ENCODE measurements at places on chromosomes 2 and 18. TPM values are rescaled to one million over a fixed set of nuclear protein-coding genes. Genes with fewer than 3 reads are reported as not detected.

DNA sequence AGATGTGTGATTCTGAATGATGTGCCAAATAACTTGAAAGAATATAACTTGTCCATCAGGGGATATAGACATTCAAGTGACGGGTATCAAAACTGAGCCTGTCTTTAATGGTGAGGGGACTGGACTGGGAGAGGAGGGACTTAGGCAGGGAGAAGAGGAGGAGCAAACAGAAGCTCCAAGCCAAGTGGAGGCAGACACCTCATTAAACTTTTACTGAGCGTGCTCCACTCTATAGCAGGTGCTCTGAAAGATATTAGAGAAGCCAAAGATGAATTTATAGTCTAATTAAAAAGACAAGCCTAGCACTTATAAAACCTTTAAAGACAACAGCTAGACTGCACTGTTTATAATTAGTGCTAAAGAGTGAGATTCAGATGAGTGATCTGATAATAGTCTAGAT is 47.7 kb upstream of the SMAD2 start:
- no peaks in the 10 kb centered on the region for H3K36me3 ChIP-seq
- no peaks in the 10 kb centered on the region for H3K27me3 ChIP-seq
- H3K4me1 ChIP-seq = no peaks in the 10 kb centered on the region
- DNase-seq = no peak
- no peak overlapping the region for H3K4me3 ChIP-seq

DNA sequence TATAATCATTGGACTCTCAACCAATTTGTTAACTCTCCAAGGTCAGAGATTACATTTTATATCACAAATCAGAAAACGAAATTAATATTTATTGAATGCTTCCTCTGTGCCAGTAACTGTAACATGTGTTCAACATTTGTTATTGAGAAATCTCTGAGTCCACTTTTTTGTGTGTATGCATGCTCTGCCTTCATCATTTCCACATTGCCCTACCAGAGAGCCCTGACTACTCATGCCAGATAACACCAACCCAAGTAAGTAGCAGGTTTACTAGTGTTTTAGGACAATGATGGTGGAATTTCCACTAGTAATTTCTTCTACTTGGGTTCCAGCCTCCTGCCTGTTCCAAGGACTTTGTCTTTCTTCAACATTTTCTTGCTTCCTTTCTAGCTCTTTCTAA is 14.2 kb upstream of the FAP start:
- no peak for DNase-seq
- H3K27me3 ChIP-seq = no peaks in the 10 kb centered on the region
- H3K36me3 ChIP-seq = no peaks in the 10 kb centered on the region
- H3K4me1 ChIP-seq = no peaks in the 10 kb centered on the region

DNA sequence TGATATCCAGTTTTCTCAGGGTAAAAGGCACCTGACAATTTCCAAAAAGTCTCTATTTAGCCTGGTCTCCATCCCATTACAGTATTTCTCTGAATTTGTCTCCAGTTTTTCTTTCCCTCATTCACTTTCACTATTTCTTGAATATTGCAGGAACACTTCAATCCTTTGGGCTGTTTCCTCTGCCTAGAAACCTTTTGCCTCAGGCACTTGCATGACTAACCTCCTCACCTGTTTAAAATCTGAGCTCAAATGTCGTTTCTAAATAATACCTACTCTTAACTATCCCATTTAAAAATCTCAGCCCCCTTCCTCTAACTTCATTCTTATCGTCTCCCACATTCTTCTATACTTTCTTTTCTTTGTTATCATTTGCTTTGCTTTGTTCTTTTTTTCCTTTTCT is 9.0 kb downstream of the SCN2A start:
- DNase-seq = no peak
- H3K27ac ChIP-seq = no peak overlapping the region
- no peaks in the 10 kb centered on the region for H3K36me3 ChIP-seq
- no peak overlapping the region for H3K4me3 ChIP-seq
- H3K27me3 ChIP-seq = no peaks in the 10 kb centered on the region

- H3K4me3 ChIP-seq = no peak overlapping the region
- H3K27me3 ChIP-seq = no peaks in the 10 kb centered on the region
- H3K27ac ChIP-seq = no peak overlapping the region
- H3K36me3 ChIP-seq = no peaks in the 10 kb centered on the region
- DNase-seq = no peak
Observed at GRCh38 chr2:162256591-162256991, 13.3 kb upstream of the FAP start.

GRCh38 chr2:6917761-6918421 is 679 bp downstream of the RNF144A start:
- peak overlapping the region; percentile 57 for H3K27ac ChIP-seq
- DNase-seq = no peak
- peaks cover 26% of the 10 kb centered on the region for H3K4me1 ChIP-seq
- H3K27me3 ChIP-seq = no peaks in the 10 kb centered on the region
- H3K36me3 ChIP-seq = no peaks in the 10 kb centered on the region
- peak overlapping the region; percentile 26 for H3K4me3 ChIP-seq

DNA sequence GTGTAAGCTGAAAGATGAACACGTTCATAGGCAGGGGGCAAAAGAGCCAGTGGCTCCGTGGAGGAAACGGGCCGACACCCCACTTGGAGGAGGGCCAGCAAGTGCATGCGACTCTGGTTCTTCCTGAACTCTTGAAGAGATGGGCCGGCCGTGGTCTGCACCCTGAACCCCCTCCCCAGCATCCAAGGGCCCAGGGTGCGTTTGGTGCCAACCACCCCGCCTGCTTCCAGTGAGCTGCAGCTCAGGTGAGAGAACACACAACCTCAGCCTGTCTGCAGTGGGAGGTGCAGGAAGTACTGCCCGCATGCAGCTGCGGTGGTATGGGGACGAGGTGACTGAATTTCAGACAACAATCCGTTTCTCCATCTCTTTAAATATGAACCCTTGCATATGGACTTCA is 58.9 kb downstream of the ADNP2 start:
- H3K4me3 ChIP-seq = no peak overlapping the region
- no peak overlapping the region for H3K27ac ChIP-seq
- no peaks in the 10 kb centered on the region for H3K36me3 ChIP-seq
- DNase-seq = no peak

- H3K4me3 ChIP-seq = no peak overlapping the region
- no peaks in the 10 kb centered on the region for H3K4me1 ChIP-seq
- no peaks in the 10 kb centered on the region for H3K27me3 ChIP-seq
- DNase-seq = no peak
- no peak overlapping the region for H3K27ac ChIP-seq
Observed at GRCh38 chr18:72612894-72613533, 68.9 kb upstream of the CBLN2 start.

The CPLX4 gene
- not detected for total RNA-seq

DNA sequence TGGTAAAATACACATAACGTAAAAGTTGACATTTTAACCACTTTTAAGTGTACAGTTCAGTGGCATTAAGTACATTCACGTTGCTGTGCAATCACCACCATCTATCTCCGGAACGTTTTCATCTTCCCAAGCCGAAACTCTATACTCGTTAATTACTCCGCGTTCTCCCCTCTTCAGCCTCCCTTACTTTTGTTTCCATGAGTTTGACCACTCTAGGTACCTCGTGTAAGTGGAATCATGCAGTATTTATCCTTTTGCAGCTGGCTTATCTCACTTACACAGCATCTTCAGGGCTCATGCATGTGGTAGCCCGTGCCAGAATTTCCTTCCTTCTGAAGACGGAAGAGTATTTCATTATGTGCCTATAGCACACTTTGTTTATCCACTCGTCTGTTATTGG is 225.2 kb downstream of the SLC4A3 start:
- no peak for DNase-seq
- H3K36me3 ChIP-seq = no peaks in the 10 kb centered on the region
- no peaks in the 10 kb centered on the region for H3K4me1 ChIP-seq
- H3K4me3 ChIP-seq = no peak overlapping the region
- peaks cover 9% of the 10 kb centered on the region for H3K27me3 ChIP-seq

DNA sequence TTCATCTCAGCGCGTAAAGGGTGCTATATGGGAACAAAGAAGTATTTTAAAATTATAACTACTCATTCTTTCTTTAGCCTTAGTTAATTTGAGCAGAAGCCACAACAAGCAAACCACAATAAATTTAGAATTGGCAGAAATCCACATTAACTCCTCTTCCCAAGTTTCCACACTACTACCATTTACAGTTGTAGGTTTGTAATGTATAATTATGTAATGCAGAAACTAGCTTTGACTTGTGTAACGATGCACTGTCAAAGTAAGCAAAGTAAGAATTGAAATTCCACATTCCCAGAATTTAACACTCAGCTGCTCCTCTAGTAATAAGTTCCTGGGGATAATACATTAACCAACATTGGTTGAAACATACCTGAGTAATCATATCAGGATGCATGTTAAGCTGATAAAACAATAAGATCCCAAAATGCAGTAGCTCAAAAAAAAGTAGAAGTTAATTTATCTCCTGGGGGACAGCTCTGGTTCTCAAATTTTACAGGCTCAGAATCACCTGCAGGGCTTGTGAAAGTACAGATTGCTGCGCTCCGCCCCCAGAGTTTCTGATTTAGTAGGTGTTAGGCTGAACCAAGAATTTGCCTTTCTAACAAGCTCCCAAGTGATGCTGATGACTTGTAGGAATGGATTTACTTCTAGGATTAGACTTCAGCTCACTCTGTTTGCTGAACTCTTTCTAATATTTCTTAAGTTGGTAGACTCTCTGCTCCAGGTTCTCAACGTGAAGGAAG is 9.9 kb downstream of the GRP start:
- H3K27ac ChIP-seq = no peak overlapping the region
- no peaks in the 10 kb centered on the region for H3K4me1 ChIP-seq
- DNase-seq = no peak
- H3K27me3 ChIP-seq = no peaks in the 10 kb centered on the region
- no peak overlapping the region for H3K4me3 ChIP-seq
- H3K36me3 ChIP-seq = no peaks in the 10 kb centered on the region

DNA sequence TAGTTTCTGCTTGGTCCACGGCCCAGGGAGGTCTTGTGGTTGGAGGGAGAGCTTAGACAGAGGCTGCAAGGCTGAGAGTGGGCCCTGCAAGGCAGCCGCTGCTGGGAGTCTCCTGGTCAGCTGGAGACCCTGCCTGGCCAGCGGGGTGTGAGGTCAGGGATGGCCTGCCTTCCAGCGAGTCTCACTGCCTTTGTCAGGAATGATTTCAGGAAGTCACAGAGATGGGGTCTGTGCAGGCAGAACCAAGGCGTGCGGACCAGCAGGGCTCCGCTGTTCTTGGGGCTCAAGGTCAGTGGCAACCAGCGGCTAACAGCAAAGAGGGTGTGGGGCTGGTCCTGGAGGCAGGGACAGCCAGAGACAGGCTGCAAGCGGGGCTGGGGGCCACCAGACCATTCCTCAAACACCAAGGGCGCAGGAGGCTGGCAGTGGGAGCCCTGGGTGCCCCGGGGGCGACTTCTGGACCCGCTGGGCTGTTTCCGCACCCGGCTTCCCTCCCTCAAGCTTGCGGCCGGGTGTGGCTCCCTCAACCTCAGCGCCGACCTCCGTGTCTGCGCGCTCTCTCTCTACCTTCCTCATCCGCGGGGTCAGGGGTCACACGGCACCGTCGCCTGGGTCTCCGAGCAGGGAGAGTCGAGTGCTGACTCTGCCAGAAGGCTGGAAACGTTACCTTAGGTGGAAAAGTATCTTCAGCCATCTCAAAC is 124.5 kb upstream of the CTDP1 start:
- no peak overlapping the region for H3K27ac ChIP-seq
- no peaks in the 10 kb centered on the region for H3K27me3 ChIP-seq
- H3K36me3 ChIP-seq = no peaks in the 10 kb centered on the region
- no peak for DNase-seq

DNA sequence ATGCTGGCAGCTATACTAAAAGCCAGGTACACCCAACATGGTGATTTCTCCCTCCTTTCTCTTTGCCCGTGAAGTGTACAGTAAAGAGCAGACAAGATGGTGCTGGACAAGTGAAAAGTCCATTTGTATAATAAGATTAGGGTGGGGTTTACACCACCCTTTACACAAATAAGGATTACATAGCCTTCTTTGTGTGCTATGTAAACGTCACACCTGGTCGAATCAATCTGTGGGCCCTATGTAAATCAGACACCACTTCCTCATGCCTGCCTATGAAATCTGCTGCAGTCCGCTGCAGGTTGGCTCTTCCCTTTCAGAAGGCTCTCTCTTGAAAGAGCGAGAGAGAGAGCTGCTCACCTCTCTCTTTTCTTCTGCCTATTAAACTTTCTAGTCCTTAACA is 1054.3 kb upstream of the SLC39A10 start:
- H3K27ac ChIP-seq = no peak overlapping the region
- no peaks in the 10 kb centered on the region for H3K27me3 ChIP-seq
- H3K4me1 ChIP-seq = no peaks in the 10 kb centered on the region
- DNase-seq = no peak
- no peak overlapping the region for H3K4me3 ChIP-seq

DNA sequence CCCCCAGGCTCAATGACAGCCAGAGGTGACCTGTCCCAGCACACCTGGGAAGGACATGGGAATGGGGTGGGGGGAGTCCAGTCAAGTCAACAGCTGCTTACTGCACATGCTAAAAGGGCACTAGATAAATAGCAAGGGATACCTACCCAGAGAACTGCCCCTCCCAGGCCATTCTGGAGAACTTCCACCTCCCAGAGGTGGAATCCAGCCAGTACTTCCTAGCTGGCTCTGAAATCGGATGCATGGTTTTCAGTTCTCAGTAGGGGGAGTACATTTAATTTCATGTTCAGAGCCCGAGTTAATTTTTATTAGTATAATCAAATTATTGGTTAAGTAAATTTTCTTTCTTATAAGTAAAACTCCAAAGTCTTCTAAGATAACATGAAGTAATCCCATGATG is 28.9 kb upstream of the ITGA6 start:
- H3K4me1 ChIP-seq = no peaks in the 10 kb centered on the region
- no peak for DNase-seq
- H3K27me3 ChIP-seq = no peaks in the 10 kb centered on the region
- H3K4me3 ChIP-seq = no peak overlapping the region

The ABHD3 gene
- total RNA-seq = 2.6 TPM

The VAMP5 gene
- 70.5 TPM for total RNA-seq

DNA sequence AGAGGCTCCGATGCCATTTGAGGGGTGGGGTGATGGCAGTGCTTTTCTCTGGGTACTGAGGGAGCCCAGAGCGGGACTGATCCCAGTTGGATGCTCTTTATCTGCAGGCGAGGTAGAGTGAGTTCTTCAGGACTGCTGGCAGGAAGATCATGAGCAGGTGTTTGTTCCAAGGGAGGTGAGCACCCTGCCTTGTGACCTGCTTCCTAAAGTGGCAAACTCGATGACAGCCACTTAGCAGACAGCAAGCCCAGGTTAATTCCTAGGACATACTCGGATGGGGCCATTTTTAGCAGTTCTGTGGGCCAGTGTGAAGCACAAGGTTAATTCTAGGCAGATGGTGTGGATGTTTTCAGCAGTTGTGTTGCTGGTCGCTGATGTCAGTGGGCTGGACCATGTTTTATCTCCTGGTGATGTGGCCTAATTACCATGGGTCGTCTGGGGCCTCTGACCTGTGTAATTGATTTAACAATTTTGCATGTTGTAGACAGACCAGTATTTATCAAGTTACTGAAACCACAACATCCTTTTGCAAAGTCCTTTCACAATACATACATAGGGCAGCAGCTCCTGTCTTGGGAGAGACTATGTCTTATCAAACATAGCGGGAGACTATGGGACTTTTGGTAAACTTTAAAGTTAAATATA is 4.9 kb downstream of the FKBP1B start:
- no peaks in the 10 kb centered on the region for H3K27me3 ChIP-seq
- no peaks in the 10 kb centered on the region for H3K36me3 ChIP-seq
- no peaks in the 10 kb centered on the region for H3K4me1 ChIP-seq
- no peak overlapping the region for H3K27ac ChIP-seq
- no peak for DNase-seq
